ENCODE measurements at places on chromosomes 1 and 21. TPM values are rescaled to one million over a fixed set of nuclear protein-coding genes. Genes with fewer than 3 reads are reported as not detected.
A peak's percentile ranks its signal among the peaks of the same experiment; 100 is the strongest.

DNA sequence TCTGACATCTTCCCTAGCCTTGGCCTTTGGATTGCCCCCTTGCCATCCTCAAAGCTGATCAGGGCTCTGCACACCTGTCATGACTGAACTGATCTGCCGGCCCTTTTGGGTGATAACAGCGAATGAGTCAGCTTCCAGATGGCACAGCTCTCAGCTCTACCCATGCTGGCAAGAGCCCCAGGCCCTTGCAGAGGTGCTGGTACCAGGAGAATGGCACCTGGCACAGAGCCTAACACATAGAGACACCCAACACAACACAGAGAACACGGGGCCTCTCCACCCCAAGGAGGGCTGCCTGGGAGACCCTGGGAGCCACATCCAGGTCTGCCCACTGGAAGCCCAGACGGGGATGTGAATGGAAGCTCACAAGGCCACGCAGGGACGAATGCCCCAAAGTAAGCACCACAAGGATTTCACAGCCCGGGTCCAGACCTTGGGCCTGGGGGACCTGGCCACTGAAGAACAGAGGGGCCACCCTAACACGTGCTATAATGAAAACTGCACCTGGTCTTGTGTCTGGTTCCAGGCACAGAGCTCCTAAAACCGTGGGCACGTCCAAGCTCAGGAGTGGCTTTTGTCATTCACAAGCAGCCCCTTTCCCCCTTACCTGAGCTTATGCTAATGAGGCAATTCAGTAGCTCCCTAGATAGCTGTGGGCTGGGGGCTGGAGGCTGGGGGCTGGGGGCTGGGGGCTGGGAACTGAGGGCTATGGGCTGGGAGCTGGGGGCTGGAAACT is 160.5 kb downstream of the NPHP4 start:
- no peak for DNase-seq
- H3K27ac ChIP-seq, result no peak overlapping the region
- no peak overlapping the region for H3K4me3 ChIP-seq

The SNX7 gene
- total RNA-seq, result 14.8 TPM

DNA sequence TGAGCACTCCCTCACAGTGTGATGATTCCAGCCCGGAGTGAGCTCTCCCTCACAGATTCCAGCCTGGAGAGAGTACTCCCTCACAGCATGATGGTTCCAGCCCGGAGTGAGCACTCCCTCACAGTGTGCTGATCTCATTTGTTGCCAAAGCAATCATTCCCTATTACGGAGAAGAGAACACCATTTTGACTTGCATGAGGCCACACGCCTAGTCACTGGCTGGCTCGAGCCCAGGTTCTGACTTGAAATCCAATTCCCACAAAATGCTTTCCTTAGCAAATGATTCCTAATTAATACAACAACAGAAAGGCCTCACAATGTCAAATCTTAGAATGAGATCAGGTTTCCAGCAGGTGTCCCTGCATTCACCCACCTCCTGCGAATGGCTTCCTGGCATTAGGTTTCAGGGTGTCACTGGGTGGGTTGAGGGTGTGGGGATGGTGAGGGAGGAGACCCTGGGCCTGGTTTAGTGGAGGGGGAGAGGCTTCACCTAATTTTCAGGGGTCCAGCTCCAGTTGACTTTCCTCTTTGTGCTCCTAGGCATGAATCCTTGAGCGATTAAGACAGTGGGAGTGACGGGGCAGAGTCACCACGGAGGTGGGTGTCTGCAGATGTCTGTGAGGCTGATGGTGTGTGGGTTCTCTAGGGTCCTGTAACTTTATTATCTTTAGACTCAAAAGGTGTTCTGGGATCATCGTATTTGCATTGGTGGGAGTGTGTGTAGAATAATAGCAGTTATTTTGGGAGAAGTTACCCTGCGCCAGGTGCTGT is 158.5 kb downstream of the KCNJ6 start:
- no peaks in the 10 kb centered on the region for H3K27me3 ChIP-seq
- H3K4me3 ChIP-seq, result no peak overlapping the region
- H3K27ac ChIP-seq, result no peak overlapping the region
- no peaks in the 10 kb centered on the region for H3K4me1 ChIP-seq

GRCh38 chr1:192604979-192605620 is 29.5 kb downstream of the RGS1 start:
- no peak for DNase-seq
- H3K4me3 ChIP-seq, result no peak overlapping the region
- no peaks in the 10 kb centered on the region for H3K4me1 ChIP-seq
- no peak overlapping the region for H3K27ac ChIP-seq
- no peaks in the 10 kb centered on the region for H3K27me3 ChIP-seq
- H3K36me3 ChIP-seq, result no peaks in the 10 kb centered on the region

DNA sequence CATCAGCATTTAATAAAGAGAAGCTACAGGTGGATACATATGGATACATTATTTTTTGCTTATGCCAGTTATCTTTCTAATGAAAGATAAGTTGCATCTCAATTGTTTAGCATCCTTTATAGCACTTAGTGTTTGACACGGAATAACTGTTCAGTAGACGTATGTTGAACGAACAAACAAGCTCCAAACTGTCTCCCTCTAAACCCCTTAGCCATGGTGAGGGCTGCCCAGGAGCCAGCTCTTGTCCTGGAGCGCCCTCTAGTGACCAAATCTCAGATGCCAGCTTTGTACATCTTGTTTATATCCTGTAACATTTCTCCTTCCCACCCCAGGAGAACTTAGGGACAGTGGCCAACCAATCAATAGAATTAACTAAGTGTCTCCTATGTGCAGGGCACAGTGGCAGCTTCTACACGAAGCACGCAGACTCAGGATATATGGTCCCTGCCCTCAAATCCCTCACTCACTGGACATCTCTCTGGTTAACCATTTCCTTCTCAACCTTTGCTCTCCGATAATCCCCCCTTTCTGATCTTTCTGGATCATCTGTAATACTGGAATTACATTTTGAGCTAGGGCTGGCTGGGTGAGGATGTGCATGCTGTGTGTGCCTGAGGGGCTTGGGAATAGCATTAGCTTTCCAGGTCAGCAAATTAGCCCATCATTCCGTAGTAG is 22.9 kb downstream of the KCNA10 start:
- no peak for DNase-seq
- no peak overlapping the region for H3K27ac ChIP-seq
- H3K36me3 ChIP-seq, result no peaks in the 10 kb centered on the region
- H3K4me3 ChIP-seq, result no peak overlapping the region
- H3K27me3 ChIP-seq, result no peaks in the 10 kb centered on the region

The LYPLAL1 gene
- 33.2 TPM for total RNA-seq

- H3K27ac ChIP-seq, result peak overlapping the region; percentile 4
- no peaks in the 10 kb centered on the region for H3K36me3 ChIP-seq
- no peaks in the 10 kb centered on the region for H3K27me3 ChIP-seq
- peaks cover 12% of the 10 kb centered on the region for H3K4me1 ChIP-seq
- peak; percentile 68 for DNase-seq
Observed at GRCh38 chr1:155179112-155180031, 5.7 kb downstream of the TRIM46 start.

The GJA4 gene
- total RNA-seq, result 20.0 TPM

GRCh38 chr1:117732956-117733355 is 127.1 kb downstream of the TENT5C start:
- no peak for DNase-seq
- H3K4me1 ChIP-seq, result no peaks in the 10 kb centered on the region
- no peak overlapping the region for H3K27ac ChIP-seq
- H3K36me3 ChIP-seq, result no peaks in the 10 kb centered on the region

- no peaks in the 10 kb centered on the region for H3K27me3 ChIP-seq
- H3K4me3 ChIP-seq, result no peak overlapping the region
- no peak overlapping the region for H3K27ac ChIP-seq
- H3K4me1 ChIP-seq, result peaks cover 7% of the 10 kb centered on the region
Observed at GRCh38 chr1:165397944-165398343, 41.4 kb upstream of the LMX1A start.

The TEDDM1 gene
- total RNA-seq, result not detected

GRCh38 chr1:110645821-110646735 is 28.7 kb downstream of the KCNA3 start:
- no peaks in the 10 kb centered on the region for H3K36me3 ChIP-seq
- peaks cover 47% of the 10 kb centered on the region for H3K4me1 ChIP-seq
- no peak for DNase-seq
- no peaks in the 10 kb centered on the region for H3K27me3 ChIP-seq
- no peak overlapping the region for H3K4me3 ChIP-seq

GRCh38 chr1:236035681-236036101 is 29.2 kb downstream of the NID1 start:
- DNase-seq, result no peak
- no peaks in the 10 kb centered on the region for H3K27me3 ChIP-seq
- peaks cover 10% of the 10 kb centered on the region for H3K4me1 ChIP-seq
- no peak overlapping the region for H3K27ac ChIP-seq
- peaks cover 13% of the 10 kb centered on the region for H3K36me3 ChIP-seq

- peak; percentile 46 for DNase-seq
- no peak overlapping the region for H3K4me3 ChIP-seq
Observed at GRCh38 chr21:45615145-45615711, 28.3 kb upstream of the PCBP3 start.

DNA sequence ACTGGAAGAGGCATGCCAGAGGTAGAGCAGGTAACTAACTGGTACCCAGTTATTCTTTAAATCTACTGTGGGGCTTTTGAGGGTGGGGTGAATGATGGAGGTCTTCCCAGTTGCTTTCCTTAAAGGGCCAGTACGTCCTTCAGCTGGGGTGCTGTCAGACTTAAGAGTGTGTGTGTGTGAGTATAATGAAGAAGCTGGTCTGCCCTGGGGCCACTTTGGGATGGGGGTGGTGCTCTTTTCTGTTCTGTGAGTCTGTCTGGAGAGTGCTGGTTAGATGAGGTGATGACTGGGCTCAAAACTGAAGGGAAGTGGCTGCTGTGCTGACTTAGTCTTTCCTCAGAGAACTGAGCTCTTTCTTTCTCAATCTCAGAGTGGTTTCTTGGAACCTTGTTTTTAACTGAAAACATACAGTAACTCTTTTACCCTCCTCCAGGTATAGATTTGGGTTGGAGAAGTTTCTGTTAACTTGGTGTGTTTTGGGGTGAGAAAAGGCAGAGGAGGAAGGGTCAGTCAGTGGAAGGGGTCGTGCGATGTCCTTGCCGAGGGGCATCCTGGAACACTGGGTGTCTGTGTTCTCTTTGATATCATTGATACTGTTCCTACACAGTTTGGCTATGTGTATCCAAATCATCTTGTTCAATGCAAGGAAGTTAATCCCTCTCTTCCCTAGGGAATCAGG is 746 bp downstream of the MACF1 start:
- no peak for DNase-seq
- no peaks in the 10 kb centered on the region for H3K27me3 ChIP-seq
- no peaks in the 10 kb centered on the region for H3K36me3 ChIP-seq
- peaks cover 45% of the 10 kb centered on the region for H3K4me1 ChIP-seq
- peak overlapping the region; percentile 41 for H3K4me3 ChIP-seq

- H3K27me3 ChIP-seq, result no peaks in the 10 kb centered on the region
- no peak for DNase-seq
- no peak overlapping the region for H3K4me3 ChIP-seq
- no peak overlapping the region for H3K27ac ChIP-seq
Observed at GRCh38 chr1:200096774-200097173, 69.3 kb downstream of the NR5A2 start.

Data from upper lobe of right lung (tissue), 1 donor.